Germinal center (tissue), 1 donor: ENCODE measurements at places on chromosomes 2 and 18.

DNA sequence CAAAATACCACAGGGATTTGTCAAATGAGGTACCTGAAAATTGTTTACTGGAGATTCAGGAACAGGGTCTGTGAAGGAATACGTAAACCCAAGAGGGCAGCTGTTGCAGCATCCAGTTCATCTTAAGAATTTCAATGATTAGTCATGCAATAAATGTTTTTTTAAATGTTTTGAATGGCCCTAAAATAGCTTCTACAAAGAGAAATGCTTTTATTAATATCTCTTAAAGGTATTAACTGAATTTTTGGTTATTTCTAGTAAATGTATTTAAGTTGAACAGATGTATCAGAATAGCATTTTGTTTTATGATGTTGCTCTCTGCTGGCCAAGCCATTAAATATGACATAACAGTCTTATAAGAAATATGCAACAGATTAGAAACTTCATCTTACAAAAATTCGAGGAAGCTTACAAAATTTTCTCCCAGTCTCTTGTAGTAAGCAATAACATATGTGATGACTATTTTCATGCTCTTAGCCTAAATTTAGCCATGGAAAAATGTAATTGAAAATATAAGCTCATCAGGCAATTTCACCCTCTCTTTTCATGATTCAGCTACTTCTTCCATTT is 863.9 kb downstream of the SUCLG1 start:
- DNase-seq = no peak

DNA sequence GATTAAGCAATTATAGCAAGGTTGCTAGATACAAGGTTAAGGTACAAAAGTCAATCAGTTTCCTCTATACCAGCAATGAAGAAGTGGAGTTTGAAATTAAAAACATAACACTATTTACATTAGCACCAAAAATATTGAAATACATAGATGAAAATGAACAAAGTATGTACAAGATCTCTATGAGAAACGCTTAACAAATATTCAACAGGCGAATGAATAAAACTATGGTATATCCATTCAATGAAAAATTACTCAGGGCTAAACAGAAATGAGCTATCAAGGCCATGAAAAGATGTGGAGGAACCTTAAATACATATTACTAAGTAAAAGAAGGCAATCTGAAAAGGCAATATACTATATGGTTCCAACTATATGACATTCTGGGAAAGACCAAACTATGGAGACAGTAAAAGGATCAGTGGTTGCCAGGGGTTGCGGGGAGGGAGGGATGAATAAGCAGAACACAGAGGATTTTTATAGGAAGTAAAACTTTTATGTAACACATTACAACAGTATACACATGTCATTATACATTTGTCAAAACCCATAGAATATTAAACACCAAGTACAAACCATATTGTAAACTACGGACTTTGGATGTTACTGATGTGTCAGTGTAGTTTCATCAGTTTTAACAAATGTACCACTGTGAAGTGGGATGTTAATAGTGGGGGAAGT is 62.1 kb downstream of the RMDN2 start:
- DNase-seq = no peak

DNA sequence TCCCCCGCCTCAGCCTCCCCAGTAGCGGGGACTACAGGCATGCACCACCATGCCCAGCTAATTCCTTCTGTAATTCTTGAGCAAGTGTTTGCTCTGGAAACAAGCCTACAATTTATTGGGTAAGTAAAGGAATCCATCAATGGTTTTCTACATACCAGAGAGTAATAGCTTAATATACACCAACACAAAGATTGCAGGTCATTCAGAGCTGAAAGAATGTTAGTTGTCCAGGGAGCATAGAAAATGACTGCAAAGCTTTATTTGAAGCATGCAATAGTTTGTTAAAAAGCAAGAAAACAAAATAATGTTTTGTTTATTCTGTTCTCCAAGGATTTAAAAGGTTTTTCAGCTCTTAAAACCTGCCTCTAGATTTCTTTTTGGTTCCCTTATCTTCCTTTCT is 5.6 kb downstream of the IDH1 start:
- DNase-seq = no peak

- no peak for DNase-seq
Measured at GRCh38 chr18:41881285-41881684, 73.7 kb upstream of the PIK3C3 start.

- no peak for DNase-seq
Measured at GRCh38 chr18:25561918-25562317, 210.0 kb upstream of the ZNF521 start.

- no peak for DNase-seq
Measured at GRCh38 chr18:65429601-65430000, 321.2 kb upstream of the CDH7 start.

- DNase-seq = no peak
Measured at GRCh38 chr2:85930129-85931124, 41.6 kb upstream of the ST3GAL5 start.

DNA sequence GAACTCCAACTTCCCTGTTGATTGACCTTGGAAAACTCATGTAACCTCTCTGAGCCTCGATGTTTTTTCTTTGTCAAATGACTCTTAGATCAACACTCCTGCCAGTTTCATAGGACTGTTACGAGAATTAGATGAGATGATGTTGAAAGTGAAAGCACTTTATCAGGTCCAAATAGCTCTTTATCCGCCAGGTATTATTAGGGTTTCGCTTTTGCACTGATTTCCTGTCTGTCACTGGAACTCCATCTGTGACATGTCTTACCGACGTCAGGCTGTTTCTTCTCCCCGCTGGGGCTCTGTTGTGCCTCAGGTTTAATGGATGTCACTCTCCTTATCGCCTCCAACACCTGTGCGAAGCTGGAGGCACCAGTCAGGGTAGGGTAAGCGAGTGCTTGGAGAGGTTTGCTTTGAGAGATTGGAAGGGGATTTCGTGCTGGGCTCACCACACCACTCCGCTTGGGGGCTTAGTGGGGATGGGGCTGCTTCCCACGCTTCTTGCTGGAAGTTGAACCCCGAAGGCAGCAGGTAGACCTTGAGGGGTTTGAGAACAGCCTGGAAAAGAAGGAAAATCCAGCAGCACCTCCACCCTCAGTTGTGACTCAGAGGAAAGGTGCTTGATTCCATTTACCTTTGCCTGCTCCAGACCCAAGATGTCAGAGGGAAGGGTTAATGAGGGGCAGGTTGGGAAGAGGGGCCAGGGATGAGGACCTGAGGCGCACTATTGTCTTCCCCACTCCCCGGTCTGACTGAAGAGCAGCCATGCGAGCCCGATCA is 4.3 kb downstream of the GAD1 start:
- DNase-seq = peak; percentile 61

- no peak for DNase-seq
Measured at GRCh38 chr2:233991196-233991595, 59.3 kb upstream of the SPP2 start.

- DNase-seq = no peak
Measured at GRCh38 chr2:19346983-19347618, 11.3 kb downstream of the OSR1 start.

DNA sequence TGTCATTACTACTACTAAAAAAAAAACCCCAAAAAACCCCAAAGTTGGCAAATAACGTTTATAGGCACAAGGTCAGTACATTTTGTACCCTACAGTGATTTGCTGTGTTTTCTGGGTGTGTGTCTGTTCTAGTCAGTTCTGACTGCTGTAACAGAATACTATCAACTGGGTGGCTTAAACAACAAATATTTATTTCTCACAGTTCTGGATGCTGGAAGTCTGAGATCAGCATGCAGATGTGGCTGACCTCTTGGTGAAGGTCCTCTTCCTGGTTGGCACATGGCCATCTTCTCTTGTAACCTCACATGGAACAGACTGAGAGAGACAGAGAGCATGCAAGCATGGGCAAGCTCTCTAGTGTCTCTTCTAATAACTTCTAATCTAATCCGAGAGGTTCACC is 103.1 kb downstream of the CERS6 start:
- no peak for DNase-seq

- no peak for DNase-seq
Measured at GRCh38 chr2:72864500-72864899, 22.7 kb upstream of the SPR start.

- DNase-seq = no peak
Measured at GRCh38 chr2:47264143-47264542, 109.0 kb upstream of the STPG4 start.

DNA sequence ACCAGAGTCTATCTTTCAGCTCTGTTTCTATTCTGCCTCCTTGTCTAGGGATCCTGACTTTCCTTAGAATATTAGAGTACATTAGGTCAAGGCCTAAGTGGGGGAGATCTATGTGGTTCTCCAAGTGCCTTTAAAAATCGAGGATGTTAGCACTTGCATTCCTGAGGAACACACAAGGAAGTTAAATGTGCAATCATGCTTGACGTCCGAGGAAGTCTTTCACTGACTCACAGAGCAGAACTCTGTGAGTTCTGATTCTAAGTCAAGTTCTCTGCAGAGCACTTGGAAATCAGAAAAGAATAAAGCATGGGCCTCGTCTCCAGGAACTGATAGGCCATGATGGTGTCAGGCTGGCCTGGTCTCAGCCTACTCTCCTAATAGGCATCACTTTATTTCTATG is 17.2 kb downstream of the FHOD3 start:
- no peak for DNase-seq

- no peak for DNase-seq
Measured at GRCh38 chr2:121266543-121267106, 18.4 kb downstream of the TFCP2L1 start.

DNA sequence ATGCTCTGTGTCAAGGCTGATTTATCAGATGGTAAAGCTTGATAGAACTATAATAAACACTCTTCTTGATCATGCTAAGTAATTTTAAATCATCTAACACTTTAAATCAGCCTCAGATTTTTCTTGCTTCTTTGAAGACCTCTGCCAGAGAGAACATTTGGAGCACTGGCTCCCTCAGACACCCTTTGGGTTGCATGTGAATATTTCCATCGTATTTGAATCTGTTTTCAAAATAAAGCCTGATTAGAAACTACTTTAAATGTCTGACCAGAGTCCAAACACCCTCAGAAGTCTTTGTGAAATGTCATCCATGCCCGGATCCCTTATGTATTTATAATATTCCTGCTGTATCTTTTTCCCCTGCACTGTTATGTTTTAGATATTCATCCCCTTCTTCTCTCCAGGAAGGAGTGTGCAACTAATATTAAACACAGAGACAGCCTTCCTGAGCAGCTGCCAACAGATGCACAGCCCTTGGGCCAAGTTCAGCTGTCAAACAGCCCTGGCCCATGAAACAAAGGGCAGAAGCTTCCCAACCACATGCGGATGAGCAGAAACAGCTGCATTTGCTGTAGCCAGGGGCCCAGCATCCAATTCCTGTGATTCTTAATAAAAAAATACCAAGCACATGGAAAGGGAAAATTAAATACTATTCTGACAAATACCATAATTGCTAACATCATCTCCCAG is 46.5 kb downstream of the DPP10 start:
- DNase-seq = no peak

GRCh38 chr2:234846599-234847363 is 105.0 kb upstream of the SH3BP4 start:
- no peak for DNase-seq

DNA sequence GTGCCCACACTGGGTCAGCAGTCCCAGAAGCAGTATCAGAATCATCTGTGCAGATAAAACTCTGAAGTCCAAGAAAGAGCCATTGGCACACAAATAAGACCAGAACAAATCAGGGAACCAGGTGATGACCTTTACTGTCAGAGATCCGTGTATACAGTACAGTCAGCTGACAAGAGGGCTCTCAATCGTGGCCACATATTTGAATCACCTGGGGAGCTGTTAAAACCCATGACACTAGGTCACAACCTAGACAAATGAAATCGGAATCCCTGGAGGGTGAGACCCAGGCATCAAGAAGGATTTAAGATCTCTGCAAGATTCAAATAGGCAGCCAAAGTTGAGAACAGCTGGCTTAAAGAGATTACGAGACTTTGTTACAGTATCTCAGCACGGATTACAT is 807.1 kb downstream of the RNF144A start:
- DNase-seq = no peak

- no peak for DNase-seq
Measured at GRCh38 chr18:75047240-75047961, 161.5 kb downstream of the PTGR3 start.

DNA sequence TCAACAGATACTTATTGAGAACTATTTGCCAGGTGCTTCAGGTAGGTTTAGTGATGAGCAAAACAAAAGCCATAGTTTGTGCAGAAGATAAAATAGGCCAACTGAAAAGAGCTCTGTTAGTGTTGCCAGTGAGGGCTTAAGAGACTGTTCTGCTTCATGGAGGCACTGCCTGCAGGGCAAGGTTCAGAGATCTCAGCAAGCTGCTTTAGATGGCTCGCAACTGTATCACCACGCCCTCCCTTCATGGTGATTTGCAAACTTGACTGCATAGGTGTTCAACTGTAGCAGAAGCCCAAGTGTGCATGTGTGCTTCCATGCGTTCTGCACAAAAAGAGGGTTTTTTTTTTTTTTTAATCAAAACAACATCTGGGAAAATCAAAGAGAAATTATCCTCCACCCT is 84.5 kb downstream of the RAPH1 start:
- DNase-seq = no peak

- no peak for DNase-seq
Measured at GRCh38 chr2:208488686-208489564, 82.3 kb downstream of the PTH2R start.

GRCh38 chr2:186399082-186399644 is 86.9 kb upstream of the ZC3H15 start:
- DNase-seq = no peak

GRCh38 chr18:11021477-11021876 is 127.9 kb downstream of the PIEZO2 start:
- DNase-seq = no peak
